ENCODE measurements at places on chromosomes 12 and 14. TPM values are rescaled to one million over a fixed set of nuclear protein-coding genes. Genes with fewer than 3 reads are reported as not detected.

DNA sequence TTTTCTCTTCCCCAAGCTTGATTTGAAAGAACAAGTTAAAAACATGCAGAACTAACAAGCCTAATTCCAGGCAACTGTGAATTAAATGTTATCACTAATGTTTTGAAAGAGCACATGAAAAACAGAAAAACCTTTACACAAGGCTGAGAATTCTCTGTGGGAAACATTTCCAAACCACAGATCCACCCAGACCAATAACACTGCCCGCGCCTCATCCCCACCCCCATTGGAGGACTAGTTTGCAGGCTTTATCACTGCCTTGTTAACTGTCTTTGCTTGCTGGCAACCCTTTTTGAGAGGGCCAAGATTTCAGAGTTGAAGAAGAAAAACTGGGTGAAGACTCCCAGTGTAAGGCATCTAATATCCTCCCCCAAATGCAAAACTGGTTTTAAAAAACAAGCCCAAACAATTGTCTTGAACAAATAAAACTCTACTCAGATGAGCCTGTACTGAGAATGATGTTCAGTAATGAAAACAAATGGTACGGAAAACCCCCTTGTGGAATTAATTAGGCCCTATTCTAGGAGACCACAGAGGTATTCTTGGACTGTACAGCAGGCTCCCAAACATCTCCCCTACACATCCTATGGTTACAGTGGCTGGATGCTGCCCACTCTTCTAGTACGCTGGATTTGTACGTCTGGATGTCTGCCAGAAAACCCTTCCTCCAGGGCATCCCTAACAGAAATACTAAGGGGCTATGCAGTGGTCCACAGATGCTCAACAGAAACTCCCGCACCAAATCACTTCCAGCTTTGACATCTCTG lies 5.8 kb downstream of the MAX start:
- peak; percentile 54 for DNase-seq

- DNase-seq: no peak
These were observed 14.4 kb downstream of the FERMT2 start for GRCh38 chr14:52936437-52936836.

DNA sequence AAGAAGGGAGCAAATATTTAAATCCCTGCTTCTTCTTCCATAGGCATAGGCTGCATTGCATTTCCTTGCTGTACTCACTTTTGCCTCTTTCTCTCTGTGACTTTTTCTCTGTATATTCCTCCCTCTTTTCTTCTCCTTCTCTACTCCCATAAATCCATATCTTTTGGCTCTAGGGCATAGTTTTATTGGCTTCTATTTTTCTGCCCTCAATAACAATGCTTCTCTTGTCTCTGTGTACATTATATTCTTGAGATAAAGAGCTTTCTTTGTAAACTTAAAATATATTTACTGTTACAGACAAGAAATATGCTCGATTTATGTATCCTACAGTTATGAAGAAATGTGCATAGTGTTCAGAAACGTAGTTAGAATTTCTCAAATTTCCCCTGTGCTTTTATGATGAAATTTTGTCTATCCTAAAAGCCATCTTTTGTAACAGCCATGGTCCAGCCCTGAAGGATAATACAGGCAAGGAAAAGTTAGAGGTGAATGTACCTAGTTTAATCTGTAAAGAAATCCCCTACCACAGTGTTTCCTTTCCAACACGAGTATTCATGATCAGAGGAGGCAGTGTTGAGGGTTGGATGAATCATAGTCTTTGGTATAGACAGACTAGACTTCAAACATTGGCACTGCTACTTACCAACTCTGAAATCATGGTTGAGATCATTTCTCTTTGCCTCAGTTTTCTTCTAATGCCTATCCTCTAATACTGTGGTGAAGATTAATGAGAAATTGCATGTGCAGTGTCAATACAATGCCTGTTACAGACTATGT lies 173.3 kb upstream of the FAR2 start:
- DNase-seq: no peak

GRCh38 chr12:113405694-113406093 lies 2.0 kb upstream of the SDS start:
- DNase-seq: no peak

DNA sequence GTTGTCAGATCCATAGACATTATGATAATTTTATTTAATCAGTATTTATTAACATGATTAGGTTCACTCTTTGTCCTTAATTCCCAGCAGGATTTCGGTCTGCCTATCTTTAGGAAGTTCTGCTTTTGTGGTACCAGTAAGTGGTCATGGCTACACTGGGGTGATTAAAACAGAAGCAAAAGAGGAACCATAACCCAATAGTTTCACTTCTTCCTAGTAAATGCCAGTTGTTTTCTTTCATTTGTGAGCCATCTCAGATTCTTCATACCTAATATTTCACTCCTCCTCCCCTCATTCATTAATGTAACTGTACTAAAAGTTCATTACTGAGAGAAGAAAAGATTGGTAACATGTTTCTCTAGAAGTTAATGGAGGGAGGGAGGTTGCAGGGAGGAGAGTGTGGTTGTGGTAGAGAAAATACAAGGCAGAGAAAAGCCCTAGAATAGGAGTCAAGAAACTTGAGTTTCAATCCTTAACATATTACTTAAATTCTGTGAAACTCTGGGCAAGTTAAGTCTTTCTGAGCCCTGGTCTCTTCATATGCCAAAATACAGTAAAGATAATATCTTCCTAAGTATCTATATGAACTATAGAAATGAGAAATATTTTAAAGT lies 101.2 kb downstream of the PEBP1 start:
- no peak for DNase-seq

DNA sequence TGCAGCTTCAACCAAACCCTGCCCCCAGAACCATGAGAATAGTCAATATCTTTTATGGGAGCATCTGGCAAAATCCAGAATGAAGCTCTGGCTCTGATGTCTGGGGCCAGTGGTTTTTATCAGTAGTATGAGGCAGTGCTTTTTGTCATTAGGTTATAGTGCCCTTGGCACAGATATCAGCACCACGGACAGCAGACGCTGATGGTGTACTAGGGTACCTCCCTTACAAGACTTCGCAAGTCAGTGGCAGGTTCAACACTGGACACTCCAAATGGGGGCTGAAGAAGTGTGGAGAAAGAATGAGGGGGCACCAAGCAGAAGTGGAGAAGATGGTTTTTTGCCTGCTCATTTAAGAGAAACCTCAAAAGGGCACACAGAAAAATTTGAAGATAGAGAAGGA lies 68.2 kb upstream of the E2F7 start:
- DNase-seq: no peak

The SPTB gene
- polyA plus RNA-seq: 0.24 TPM

Data from SK-N-SH (cell line).